ENCODE measurements at places on chromosomes 4 and X. TPM values are rescaled to one million over a fixed set of nuclear protein-coding genes. Genes with fewer than 3 reads are reported as not detected.

The AFM gene
- not detected for total RNA-seq

The LINC00632 gene
- total RNA-seq = 6.4 TPM

The GLRA2 gene
- total RNA-seq = not detected

The SUPT20HL1 gene
- total RNA-seq = not detected

The SYTL5 gene
- total RNA-seq = 0.16 TPM

The NRK gene
- 17.1 TPM for total RNA-seq

The TRO gene
- 43.2 TPM for total RNA-seq

The NUDT11 gene
- total RNA-seq = 8.5 TPM

The SPANXN3 gene
- not detected for total RNA-seq

The NIPAL1 gene
- 2.4 TPM for total RNA-seq

The GPC4 gene
- total RNA-seq = 8.5 TPM

The ATP8A1 gene
- total RNA-seq = 1.1 TPM

The GAGE12H gene
- total RNA-seq = not detected

The TSPAN7 gene
- 0.49 TPM for total RNA-seq

The CCDC110 gene
- 1.1 TPM for total RNA-seq

The TGIF2LX gene
- not detected for total RNA-seq

The CPE gene
- 29.4 TPM for total RNA-seq

The FMR1NB gene
- total RNA-seq = not detected

The GSX2 gene
- total RNA-seq = not detected

The SPRY1 gene
- total RNA-seq = 35.6 TPM

The SMARCA1 gene
- 20.2 TPM for total RNA-seq

The SRD5A3 gene
- total RNA-seq = 11.7 TPM

The NCBP2L gene
- total RNA-seq = not detected

The ADAM29 gene
- not detected for total RNA-seq

The SPANXC gene
- not detected for total RNA-seq

The VSIG4 gene
- total RNA-seq = not detected

The RTL3 gene
- total RNA-seq = not detected

The GATA1 gene
- total RNA-seq = not detected

The P2RY4 gene
- total RNA-seq = not detected

The RENBP gene
- 0.98 TPM for total RNA-seq

The XAGE1A gene
- not detected for total RNA-seq

The TCEANC gene
- total RNA-seq = 1.3 TPM

The KLHL4 gene
- total RNA-seq = 20.7 TPM

The EPHA5 gene
- total RNA-seq = 0.25 TPM

The UCHL1 gene
- 675 TPM for total RNA-seq

The SOD3 gene
- total RNA-seq = 0.65 TPM

The TASL gene
- total RNA-seq = not detected

The CTAG1B gene
- not detected for total RNA-seq

The FAAH2 gene
- total RNA-seq = 0.38 TPM

The CLGN gene
- total RNA-seq = 2.2 TPM

The ZNF157 gene
- total RNA-seq = 0.33 TPM

The CCDC120 gene
- total RNA-seq = 3.1 TPM

The ZNF711 gene
- total RNA-seq = 1.8 TPM

The SAT1 gene
- 60.6 TPM for total RNA-seq

The NPY2R gene
- not detected for total RNA-seq

The ALB gene
- not detected for total RNA-seq

The YY2 gene
- 1.8 TPM for total RNA-seq

Data from mesangial cell (primary cell).